Astrocyte of the spinal cord (primary cell): ENCODE measurements at places on chromosomes 11 and 22.

DNA sequence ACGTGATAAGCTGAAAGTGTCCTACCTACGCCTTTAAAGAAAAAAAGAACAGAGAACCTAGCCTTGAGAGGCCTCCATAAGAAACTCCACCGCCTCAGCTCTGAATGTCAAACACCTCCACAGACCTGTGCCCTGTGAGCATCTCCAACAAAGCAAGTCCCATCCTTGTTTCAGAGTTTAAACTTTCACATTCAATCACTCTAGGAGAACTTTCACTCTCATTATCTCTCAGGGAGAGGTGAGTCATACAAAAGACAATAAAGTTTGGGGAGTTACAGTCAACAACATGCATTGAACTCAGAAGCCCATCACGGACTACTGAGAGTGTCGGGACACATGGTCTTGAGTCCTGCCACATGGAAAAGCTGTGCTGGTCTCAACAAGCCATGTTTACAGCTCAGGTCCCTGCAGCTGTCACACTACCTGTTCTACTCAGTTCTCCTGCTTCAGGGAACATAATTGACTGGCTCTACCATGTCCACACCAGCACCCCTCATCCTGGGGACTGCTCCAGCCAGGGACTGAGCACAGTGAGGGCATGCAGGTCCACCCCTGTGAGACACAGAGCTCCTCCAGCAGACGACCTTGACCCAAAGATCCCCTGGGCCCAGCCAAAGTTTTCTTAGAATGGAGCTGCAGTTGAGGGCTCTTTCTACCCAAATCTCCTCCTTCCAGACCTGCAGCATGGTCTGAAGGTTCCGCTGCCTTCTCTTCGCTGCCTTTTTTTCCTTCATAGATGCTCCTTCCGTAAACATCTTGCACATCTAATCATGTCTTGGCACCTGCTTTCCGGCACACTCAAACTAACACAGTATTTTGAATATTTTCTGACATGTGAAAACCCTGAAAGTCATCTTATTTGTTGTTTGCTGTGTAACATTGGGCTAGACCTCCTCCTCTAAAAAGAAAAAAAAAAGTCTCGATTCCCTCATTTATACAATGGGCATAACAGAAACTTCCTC is 114.9 kb downstream of the ETS1 start:
- peak; percentile 69 for DNase-seq

GRCh38 chr11:20110908-20111669 is 49.2 kb downstream of the DBX1 start:
- DNase-seq = peak; percentile 95

- no peak for DNase-seq
These were observed 418 bp downstream of the ACO2 start for GRCh38 chr22:41469218-41469851.

- DNase-seq = peak; percentile 57
These were observed 53.8 kb upstream of the ME3 start for GRCh38 chr11:86726118-86726753.

GRCh38 chr11:130582176-130582575 is 133.7 kb downstream of the ADAMTS15 start:
- no peak for DNase-seq

DNA sequence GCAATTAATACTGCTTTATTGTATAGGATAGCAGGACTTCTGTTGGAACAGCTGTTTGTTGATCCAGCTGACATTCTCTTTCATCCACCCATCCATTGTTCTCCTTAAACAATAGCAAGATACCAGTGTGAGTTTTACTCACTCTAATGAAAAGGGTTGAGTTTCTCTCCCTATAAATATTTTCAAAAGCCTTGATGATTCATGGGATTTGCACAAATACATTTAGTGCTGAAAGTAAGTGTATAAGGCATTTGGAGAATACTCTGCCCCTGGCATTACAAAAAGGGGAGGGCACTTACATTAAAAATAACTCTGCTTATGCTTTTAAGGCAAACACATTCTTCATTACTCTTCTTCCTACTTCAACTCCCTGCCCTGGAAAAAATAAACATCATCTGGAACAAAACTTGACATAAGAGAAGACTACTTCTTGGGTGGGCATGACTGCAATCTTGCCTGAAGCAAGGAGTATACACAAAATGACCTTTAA is 634.9 kb downstream of the METTL15 start:
- DNase-seq = peak; percentile 26

- peak; percentile 55 for DNase-seq
These were observed 134.3 kb downstream of the SNX19 start for GRCh38 chr11:130781931-130782330.

DNA sequence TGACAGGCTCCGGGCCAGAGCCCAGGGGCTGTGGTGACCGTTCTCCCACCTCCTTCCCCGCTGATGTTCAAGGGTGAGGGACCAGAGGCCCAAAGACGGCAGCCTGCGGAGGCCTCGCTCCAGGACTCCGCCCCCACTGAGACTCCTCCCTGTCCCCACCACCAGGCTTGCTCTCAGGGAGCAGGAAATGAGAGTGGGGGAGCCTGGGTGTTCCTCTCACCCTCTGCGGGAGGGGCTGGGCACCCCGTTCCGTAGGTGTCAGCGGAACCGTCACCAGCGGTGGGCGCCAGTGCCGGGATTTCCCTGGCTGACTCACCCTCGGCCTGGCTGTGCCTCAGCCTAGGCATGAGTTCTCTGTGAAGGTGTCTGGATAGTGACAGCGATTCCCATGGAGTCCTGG is 15.7 kb downstream of the DAGLA start:
- DNase-seq = peak; percentile 55

DNA sequence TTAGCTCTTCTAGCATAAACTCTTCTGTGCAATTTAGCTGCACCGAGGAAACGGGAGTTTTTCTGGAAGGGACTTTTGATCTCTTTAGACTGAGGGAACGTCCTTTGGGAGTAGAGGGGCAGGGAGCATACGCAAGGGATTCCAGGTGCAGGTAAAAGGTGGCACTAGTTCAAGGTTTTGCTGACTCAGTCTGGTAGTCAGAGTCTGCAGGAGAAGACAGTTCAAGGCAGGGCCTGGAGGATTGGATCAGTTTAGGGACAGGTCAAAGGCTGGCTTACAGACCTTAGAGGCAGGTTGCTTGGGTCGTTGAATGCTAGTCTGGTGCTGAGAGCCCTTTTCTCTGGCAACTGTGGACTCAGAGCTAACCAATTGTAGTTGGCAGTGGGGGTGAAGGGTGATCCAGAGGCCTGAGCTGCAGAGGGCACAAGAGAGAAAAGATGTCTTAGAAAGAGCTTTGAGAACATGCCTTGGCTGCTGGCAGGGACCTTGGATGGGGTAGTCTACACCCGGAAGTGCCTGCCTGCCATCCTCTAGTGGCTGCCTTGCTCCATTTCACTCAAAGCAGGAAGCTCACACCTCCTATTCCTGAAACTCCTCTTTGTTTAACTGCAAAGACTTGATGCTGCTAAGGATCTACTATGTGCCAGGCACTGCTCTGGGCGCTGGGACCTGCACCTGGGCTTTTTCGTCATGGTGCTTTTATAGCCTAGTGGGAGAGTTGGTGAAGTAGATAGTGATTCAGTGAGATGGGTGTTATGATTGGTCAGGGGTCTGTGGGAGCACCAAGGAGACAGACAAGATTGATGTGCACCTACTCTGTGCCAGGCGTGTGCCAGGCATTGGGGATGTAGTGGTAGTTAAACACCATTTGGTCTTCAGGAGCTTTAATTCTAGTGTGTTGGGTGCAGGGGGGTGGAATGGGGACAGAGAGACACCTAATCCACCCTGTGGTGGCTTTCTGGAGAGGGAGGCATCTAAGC is 17.1 kb downstream of the MIAT start:
- DNase-seq = no peak

DNA sequence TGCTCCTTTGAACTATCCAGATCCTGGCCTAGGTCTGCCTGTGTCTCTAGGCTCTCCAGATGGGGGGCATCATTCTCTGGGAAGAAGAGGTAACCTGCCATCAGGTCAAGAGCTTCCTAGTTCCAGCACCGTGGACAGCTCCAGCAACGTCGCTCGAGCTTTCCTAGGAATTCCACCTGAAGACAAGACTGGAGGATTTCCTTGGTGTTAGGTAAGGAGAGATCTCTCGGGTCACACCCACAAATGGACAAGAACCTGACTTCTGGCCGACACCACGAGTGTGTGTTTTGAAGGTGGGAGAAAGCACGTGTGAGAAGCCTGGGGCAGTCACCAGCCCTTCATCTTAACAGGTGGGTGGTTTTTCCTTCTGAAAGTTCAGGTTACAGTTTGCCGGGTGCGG is 1.2 kb downstream of the PRG3 start:
- peak; percentile 37 for DNase-seq

DNA sequence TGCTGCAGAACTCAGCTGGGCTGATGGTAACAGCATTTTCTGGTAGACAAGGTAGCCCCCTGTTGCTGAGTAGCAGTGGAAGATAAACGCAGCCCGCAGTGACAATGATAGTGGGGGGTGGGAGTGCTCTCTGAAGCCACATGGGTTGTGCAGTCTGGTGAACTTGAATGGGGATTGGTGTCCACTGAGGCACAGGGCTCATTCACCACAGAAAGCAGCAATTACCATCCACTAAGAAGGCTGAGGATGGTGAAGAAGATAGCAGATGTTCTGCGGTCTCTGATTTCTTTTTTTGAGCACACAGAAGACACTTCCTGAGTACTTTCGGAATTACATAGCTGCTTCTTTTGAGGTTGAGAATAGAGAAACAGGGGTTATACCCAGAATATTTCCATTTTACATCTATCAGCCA is 150.3 kb downstream of the LRRC4C start:
- DNase-seq = no peak

DNA sequence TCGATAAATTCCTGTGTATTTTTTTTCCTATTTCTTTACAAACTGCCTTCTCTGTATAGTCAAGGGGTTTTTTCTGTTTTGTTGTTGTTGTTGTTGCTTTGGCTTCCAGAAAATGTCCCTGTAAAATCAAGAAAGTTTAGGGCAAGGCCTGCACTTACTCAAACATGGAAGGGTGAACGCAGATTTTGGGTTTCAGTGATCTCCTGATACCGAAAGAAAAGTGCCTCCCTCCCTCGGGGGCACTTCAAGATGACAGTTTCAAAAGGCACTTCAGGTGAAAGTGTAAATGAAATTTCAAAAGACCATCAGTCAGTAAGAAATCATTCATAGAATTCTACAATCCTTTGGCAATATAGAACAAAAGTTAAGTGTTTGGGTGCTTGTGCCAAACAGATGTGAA is 43.4 kb upstream of the TMPRSS4 start:
- no peak for DNase-seq

DNA sequence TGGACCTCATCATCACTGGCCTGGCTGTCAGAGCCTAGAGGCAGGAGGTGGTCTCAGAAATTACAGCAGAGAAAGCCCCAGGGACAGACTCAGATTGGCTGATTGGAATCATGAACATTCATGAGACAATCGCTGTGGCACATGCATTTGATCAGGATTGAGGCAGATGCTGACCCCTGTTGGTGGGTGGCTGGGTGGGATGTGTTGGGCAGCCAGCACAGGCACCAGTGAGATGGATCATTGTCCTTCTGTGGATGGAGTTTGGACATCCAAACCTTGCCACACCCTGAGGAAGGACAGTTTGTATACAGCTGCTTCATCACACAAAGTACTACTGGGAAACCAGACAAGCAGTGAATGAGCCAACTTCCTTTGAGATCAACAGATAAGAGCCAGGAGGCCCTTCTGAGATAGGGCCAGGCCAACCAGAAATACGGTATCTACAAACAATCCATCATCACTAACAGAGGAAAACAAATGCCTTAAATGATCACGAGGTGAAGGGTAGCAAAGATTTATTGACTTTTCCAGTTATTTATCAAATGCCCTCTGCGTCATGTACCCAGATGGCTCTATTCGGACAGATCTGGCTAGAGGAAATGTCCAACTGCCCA is 17.3 kb downstream of the COMMD9 start:
- DNase-seq = no peak

DNA sequence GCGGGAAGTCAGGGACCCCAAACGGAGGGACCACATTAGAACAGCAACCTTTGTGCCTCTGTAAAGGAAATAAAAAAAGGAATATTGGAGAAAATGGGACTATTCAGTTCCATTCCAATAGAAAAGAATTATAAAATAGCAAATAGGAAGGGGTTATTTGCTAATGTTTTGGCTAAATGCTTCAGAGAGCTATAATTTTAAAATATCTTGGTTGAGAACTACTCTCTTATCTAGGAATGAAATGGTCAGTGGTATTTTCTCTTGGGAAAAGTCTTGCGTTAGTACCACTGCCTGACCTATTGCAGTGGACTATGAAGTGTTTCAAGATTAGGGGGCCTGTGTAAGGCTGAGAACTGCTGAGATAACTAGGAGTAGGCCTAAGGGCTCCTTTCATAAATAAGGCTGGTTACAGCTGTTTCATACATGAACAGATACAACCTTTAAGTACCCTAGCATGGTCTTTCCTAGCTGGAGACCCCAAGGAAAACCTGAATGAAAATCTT is 6.9 kb upstream of the WEE1 start:
- DNase-seq = peak; percentile 68

DNA sequence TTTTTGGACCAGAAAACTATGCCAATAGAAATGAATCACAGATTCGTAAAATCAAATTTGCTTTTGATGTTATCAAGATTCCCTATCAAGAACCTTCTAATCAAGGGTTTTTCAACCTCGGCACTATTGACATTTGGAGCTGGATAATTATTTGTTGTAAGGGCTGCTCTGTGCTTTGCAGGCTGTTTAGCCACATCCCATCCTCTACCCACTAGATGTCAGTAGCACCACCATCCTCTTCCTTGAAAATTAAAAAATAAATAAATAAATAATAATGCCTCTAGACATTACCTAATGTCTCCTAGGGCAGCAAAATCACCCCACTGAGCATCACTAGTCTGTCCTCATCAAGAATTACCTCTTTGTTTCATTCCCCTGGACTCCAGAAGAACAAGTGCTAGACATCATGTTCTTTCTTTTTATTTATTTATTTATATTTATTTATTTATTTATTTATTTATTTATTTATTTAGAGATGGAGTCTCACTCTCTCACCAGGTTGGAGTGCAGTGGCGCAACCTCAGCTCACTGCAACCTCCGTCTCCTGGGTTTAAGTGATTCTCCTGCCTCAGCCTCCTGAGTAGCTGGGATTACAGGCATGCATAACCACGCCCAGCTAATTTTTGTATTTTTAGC is 744.7 kb downstream of the KCNA4 start:
- peak; percentile 61 for DNase-seq

DNA sequence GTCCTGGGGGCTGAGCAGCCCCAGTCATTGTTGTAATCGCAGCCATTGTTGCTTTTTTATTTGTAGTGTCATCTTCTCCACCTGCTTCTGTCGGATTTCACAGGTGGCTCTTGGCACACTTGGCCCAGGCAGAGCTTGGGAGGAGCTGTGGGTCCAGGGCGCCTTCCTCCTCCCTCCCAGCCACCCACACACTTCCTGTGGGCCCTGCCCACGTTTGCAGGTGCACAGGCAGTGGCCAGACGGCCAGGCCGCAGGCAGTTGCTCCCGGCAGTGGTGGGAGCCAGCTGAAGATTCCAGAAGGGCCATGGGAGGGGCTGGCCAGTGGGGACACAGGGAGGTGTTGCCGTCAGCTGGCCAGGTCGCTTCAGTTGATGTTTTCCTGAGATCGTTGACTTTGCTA is 1191.9 kb downstream of the BRD1 start:
- DNase-seq = no peak

DNA sequence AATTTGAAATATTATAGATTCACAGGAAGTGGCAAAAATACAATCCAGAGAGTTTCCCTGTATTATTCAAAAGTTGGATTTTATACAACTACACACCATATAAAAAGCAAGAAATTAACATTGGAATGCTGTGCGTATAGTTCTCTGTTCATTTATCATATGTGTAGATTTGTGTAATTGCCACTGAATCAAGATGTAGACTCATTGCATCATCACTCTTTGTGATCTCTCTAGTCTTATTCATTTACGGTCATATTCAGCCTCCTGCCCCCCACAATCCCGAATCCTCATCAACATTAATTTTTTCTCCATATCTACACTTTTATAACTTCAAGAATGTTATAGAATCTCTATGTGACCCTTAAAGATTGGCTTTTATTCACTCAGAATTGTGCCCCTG is 390.6 kb upstream of the B3GAT1 start:
- DNase-seq = no peak
